ENCODE measurements at places on chromosomes 7 and 10.

DNA sequence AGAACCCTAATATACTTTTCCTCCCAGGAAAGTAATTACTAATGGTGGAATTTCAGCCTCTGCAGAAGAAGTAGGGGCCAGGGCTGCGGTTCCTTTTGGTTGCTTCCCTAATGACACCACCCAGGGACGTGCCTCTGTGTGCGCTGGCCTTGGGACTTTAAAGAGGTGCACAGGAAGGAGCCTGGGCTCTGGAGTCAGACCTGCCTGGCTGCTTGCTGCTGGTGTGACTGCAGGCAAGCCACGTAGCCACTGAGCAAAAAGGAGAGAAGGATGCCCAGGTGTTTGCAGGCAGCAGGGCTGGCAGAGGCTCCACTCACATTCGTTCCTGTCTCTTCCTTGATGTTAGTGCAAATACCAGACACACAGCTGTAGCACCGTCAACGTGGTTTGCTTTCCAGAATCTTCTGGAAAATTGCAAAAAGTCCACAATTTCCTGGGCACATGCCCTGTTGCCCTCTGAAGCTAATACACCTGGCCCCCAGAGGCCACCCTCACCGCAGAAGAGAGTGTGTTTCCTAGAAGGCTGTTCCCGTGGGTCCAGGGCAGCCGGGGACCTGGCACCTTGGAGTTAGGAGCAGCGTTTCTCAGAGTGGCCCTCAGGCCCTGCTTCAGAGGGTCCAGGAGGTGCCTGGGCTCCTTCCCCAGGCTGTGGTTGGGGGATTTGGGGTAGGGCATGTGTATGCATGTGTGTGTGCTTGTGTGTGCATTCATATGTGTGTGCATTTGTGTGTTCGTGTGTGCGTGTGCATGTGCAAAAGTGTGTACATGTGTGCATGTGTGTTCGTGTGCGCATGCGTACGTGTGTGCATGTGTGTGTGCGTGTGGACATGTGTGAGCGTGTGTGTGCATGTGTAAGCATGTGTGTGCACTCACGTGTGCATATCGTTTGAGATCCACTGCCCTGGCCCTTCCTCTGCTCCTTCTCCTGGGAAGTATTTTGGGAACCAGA lies 12.8 kb upstream of the PRKAG2 start:
- DNase-seq, result no peak

DNA sequence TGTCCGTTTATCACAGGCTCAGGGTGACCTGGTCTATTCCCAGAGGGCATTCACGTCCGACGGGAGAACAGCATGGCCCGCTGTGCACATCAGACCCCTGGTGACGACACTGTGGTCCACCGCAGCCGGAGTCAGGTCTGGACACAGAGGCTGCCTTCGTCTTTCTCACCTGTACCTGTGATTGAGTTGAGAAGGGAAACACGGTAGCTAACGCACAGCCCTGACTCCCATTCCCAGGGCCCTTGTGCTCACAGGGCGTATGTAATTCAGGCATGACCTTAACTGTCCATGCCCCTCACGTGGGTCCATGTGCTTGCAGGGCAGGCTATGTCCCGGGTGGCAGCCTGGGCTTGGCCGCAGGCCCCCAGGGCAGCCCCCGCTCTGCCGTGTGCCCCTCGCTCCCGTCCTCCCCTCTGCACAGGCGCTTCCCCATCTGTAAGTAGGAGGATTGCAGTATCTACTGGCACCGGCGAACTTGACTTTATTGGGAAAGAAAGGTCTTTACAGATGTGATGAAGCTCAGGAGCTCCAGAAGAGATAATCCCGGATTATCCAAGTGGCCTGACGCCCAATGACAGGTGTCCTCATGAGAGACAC lies 221.3 kb upstream of the TCERG1L start:
- DNase-seq, result no peak

DNA sequence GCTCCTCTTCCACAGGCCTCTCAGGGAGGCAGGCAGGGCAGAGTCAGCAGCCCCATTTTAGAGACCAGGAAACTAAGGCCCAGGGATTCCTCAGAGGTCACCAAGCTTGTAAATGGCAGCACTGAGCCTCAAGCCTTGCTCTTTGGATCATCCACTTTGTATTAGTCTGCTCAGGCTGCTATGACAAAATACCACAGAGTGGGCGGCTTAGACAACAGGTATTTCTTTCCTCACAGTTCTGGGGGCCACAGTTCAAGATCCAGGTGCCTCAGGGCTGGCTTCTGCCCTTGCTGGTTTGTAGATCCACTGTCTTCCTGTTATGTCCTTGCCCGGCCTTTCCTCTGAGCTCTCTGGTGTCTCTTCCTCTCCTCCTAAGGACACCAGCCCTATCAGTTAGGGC lies 151.2 kb downstream of the GRK5 start:
- DNase-seq, result no peak

GRCh38 chr7:100159099-100159623 lies 638 bp upstream of the TRAPPC14 start:
- no peak for DNase-seq

DNA sequence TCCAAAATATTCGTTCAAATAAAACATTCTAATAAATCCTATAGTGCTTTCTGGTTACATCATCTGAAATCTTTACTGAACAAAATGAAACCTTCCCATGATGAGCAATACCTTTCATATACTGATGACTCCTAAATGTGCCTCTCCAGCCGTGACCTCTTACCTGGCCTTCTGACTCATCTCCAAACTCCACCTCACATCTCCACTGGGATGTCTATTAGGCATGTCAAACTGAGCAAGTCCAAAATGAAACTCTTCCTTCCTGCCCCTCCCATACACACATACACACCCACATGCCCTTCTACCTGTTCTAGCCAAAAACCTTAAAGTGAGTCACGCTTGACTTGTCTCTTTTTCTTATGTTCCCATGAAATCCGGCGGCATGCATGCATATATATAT lies 22.9 kb downstream of the GSAP start:
- no peak for DNase-seq

- DNase-seq, result no peak
These were observed 291.7 kb downstream of the THSD7A start for GRCh38 chr7:11540271-11540761.

DNA sequence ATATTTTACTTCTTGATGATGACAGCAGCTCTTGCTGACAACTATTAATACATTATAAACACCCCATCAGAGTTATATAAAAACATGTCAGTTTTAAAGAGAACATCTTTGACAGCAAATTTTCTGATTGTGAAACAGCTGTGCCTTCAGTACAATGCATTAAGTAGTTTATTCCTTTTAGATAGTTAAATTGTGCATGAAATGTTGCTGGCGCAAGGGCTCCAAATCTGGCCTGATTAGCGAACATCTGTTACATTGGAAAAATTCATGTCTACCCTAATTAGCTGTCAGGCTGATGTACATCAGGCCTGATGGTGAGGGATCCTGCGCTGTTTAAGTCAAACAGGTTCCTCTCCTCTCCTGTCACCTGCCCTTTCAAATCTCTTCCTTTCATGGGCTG lies 171.9 kb upstream of the SP8 start:
- no peak for DNase-seq

GRCh38 chr7:1210979-1211608 lies 21.6 kb upstream of the UNCX start:
- DNase-seq, result no peak

- DNase-seq, result no peak
These were observed 274.0 kb upstream of the GLI3 start for GRCh38 chr7:42511027-42511426.

DNA sequence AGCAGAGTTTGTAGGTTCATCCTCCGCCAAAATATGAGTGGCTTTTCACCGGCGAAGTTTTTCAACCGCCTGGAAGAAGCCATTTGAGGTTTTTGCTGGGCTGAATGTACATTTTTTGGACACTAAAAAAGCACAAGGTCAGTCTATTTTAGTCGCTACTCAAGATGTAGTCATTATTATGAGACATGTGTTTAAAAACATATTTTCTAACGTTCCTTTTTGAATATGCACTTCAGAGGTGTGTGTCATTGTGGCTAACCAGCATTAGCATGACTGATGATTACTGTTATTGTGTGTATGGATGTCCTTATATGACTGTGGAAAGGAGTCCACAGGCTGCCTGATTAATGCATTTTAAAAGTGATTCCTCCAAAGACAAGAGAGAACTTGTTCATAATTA lies 605.4 kb downstream of the INHBA start:
- DNase-seq, result no peak

- DNase-seq, result no peak
These were observed 44.9 kb upstream of the FAM3C start for GRCh38 chr7:121440857-121441503.

DNA sequence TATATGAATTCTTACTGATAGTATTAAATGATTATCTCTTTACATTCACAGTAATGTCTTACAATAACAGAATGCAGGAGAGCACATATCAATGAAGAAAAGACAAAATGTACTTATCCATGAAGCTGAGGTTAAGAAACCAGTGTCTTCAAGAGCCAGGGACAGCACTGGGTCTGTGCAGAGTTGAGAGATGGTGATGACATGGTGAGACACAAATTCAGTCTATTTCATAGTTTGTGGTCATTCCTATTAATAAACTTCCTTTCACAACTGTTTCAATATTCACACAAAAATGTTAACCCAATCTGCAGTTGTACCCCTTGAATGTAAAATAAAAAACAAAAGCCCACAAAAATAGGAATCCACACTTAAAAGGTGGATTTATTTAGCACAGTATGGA lies 5.3 kb upstream of the MAGI2 start:
- no peak for DNase-seq

DNA sequence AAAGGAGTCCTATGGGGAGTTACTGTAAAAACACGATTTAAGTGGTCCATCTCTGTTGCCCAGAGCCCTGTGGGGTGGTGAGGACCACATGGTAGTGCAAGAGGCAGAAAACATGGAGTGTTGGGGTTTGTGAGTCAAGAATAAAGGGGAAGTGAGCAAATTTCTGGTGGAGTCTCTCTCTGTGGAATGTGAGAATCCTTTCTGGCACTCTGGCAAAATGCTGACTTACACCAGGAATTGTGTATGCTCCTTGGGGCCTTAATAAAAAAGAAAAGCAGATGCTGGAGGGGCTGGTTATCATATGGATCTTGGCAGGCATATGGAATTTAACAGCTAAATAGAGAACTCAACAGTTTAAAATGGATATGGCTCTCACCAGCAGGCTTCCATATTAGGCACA lies 486.0 kb downstream of the TNS3 start:
- DNase-seq, result no peak

- DNase-seq, result no peak
These were observed 9.3 kb downstream of the CAMK2G start for GRCh38 chr10:73865107-73865458.

- no peak for DNase-seq
These were observed 1.2 kb downstream of the FERD3L start for GRCh38 chr7:19143881-19144574.

- no peak for DNase-seq
These were observed 721.9 kb downstream of the TNS3 start for GRCh38 chr7:46859963-46860475.

DNA sequence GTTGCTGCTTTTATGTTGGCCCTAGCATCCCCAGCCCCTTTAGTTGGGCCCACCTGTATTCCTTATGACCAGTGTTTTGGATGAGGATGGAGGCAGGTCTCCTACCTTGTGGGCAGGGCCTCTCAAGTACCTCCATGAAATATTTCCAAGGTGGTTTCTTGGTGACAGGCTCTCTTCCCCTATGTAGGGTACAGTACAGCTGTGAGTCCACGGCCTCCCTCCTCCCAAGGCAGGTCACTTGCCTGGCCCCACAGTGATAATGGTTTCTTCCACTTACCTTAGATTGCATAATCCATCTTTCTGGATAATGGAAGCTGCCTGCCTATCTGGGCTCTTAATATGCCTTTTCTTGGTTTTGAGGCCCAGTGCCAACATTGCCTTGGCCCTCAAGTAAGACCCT lies 110.4 kb downstream of the NT5C2 start:
- no peak for DNase-seq

DNA sequence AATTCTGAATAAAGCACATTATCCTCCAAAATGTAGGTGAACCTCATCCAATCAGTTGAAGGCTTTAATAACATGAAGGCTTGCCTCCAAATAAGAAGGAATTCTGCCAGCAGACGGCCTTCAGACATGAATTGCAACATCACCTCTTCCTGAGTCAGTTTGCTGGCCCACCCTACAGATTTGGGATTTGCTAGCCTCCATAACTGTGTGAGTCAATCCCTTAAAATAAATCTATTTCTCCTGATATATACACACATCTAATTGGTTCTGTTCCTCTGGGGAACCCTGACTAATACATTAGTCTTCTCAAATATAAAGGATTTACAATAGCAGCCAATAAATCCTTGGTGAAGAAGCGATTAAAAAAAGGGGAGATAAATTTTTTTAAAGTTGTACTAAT lies 34.8 kb upstream of the OSBPL3 start:
- no peak for DNase-seq

GRCh38 chr7:80905334-80905733 lies 13.5 kb downstream of the SEMA3C start:
- no peak for DNase-seq

- no peak for DNase-seq
These were observed 329.0 kb downstream of the ACTR3B start for GRCh38 chr7:153088601-153089000.

DNA sequence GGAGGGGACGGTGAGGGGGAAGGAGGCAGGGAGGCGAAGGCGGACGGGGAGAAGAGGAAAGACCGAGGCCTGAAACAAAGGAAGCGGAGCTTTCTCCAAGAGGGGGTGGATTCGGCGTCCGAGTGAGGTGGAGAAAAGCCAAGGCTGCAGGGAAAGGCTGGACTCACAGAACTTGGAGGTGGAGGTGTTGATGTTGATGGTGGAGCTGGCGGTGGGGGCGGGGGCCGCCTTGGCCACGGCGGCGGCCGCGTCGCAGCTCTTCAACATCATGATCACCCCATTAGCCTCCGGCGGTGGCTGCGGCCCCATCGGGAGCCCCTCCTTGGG lies 578 bp downstream of the CACUL1 start:
- peak; percentile 38 for DNase-seq

- DNase-seq, result no peak
These were observed 141.2 kb downstream of the LHPP start for GRCh38 chr10:124602646-124603365.

DNA sequence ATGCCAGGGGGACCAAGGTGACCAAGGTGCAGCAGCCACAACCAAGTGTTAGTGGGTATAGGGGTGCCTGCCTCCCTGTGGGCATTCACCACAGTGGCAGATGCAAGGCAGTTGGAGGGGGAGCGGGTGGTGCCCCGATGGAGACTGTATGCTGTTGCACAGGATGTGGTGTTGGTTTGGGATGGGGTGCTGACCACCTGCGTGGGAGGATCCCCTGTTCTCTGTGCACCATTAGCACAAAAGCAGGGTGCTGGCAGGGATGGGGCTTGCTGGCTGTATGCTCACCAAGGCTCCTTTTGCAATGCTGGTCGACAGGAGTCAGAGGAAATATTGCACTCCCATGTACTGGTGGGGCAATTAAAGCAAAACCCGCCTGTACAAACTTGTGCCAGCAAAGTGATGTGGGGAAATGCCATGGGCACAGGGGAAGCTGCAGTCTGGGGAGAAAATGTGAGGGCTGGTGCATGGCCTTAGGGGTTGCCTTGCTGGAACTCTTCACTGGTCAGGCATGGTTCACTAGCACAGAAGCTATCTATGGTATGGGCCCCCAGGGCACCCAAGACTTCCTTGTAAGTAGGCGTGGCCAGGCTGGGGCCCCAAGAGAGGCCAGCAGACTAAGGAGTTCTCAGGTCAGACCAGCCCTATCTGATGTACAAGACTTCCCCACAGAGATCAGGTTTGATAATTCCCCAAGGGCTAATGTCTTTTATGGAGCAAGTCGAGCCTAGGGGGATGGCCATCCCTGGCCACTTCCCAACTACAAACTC lies 51.9 kb upstream of the GNAT3 start:
- DNase-seq, result no peak
